Mucosa of gallbladder (tissue), 1 donor: ENCODE measurements at places on chromosomes 3 and 15. TPM values are rescaled to one million over a fixed set of nuclear protein-coding genes. Genes with fewer than 3 reads are reported as not detected.

PARP6 gene
- total RNA-seq: 71.3 TPM

THRB gene
- 7.1 TPM for total RNA-seq

CLEC3B gene
- total RNA-seq: 42.9 TPM

NRROS gene
- 6.4 TPM for total RNA-seq

PRR20G gene
- not detected for total RNA-seq
